GM04504 (cell line): ENCODE measurements at places on chromosomes 2 and 18.

DNA sequence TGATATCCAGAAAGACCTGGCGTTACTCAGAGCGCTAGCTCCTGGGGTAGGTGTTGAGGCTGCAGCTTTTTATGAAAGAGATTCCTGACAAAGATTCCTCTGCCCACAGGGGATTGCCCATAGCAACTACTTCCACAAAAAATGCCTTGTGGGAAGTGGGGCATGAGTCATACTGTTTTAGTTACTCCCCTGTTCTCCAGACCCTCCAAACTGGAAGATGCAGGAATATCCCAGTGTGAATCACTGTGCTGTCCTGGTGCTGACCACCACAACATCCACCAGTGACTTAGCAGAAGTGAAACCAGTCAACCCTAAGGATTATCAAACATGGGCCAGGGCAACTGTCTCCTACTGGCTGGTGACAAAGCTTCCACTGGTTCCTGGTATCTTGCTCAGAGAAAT is 61.8 kb downstream of the CDH2 start:
- DNase-seq = peak; percentile 58

GRCh38 chr18:27785815-27786471 is 391.0 kb downstream of the CDH2 start:
- DNase-seq = no peak

DNA sequence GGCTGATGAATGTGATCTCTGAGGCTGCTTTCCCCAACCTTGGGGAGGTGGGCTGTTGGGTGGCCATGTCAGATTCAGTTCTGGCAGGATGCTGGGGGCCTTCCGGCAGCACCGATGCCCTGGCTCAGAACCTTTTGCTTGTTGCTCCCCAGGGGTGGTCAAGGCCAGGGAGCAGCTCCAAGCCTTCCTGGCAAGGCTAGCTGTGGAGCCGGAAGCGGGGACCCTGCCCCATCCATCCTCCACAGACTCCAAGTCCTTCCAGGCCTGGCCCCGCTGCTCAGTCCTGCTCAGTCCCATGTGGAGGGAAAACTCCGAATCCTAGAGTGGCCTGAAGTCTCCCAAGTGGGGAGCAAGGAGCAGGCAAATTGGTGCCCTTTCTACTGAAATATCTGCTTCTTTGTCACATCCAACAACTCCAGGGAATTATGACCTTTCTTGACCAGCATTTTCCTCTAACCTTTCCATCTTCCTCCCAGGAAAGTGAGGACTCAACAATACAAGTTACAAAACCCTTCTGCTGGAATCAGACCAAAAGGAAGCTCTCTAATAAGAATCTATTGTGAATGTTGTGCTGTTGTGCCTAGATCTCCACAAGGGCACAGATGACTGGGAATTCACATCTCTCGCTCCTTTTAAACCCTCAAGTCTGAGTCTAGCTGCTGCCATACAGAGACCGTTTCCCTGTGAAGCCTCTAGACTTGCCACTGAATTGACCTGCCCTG is 134.0 kb downstream of the MCFD2 start:
- no peak for DNase-seq

DNA sequence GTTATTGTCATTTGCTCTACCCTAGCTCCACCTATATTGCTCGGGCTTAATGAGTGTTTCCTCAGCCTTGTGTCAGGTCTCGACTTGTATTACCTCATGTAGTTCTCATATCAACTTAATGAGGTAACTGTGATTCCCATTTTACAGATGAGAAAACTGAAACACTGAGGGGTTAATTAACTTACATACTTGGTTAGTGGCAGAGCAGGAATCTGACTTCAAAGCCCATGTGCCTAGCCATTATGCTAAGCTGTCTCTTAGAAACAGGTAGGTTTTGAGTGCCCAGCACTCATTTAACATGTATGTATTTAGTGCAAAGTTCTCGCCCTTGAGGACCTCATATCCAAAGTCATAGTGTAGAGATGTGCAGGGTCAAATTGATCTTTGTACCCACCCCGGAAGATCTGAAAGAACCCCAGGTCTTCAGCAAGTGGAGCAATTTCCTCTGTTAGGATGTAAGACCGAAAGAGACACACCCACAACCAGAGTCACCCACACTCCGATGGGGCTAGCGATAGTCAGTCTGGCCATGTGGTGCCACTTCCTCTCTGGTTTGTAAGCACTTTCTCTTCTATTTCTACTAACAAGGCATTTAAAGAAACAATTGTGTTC is 121.0 kb upstream of the SLC39A10 start:
- DNase-seq = no peak

- DNase-seq = no peak
These were observed 88.8 kb downstream of the C1QL2 start for GRCh38 chr2:119069781-119070180.

DNA sequence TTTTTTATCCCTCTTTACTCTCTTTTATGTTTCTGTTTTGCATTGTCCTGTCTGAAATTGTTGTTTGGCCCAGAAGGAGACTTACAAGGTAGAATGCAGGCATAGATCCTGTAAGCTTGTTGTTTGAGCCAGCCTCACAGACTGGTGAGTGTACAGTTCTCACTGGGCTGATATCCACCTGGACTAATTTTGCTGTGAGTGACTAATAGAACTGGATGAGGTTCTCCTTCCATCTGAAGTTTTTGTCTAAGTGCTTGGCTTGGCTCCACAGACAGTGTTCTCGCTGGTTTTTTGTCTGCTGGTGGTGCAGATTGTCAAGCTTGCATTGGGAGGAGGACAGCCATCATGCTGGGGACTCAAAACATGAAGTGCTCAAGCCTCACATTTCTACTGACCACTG is 495.7 kb downstream of the TSN start:
- DNase-seq = no peak
